ENCODE measurements at places on chromosomes 2 and 18. TPM values are rescaled to one million over a fixed set of nuclear protein-coding genes. Genes with fewer than 3 reads are reported as not detected.

Gene SERPINB4
- total RNA-seq, result 1.3 TPM

Gene C2orf80
- total RNA-seq, result not detected

Gene TCF23
- total RNA-seq, result not detected

Gene TMEM169
- 0.04 TPM for total RNA-seq

Gene GBX2
- not detected for total RNA-seq

Gene YES1
- 94.3 TPM for total RNA-seq

Gene SERPINB10
- total RNA-seq, result 0.30 TPM

Gene NAT8
- total RNA-seq, result not detected

Gene DES
- 38.8 TPM for total RNA-seq

Gene NUP35
- total RNA-seq, result 15.6 TPM

Gene IWS1
- total RNA-seq, result 31.1 TPM

Gene SMARCAL1
- total RNA-seq, result 12.4 TPM

Gene WDR35
- 6.1 TPM for total RNA-seq

Gene RAB6C
- not detected for total RNA-seq

Gene CYS1
- 0.62 TPM for total RNA-seq

Gene CFC1
- not detected for total RNA-seq

Gene GKN2
- total RNA-seq, result not detected

Gene RGPD6
- 41.3 TPM for total RNA-seq

Gene COA5
- total RNA-seq, result 14.3 TPM

Gene SNRNP27
- 61.8 TPM for total RNA-seq

Gene PIK3C3
- total RNA-seq, result 35.5 TPM

Gene IL1B
- not detected for total RNA-seq

Gene IL1F10
- total RNA-seq, result 20.8 TPM

Gene ANKRD30BL
- total RNA-seq, result not detected

Gene CASP10
- 6.3 TPM for total RNA-seq

Gene PJVK
- total RNA-seq, result 1.4 TPM

Gene RFTN2
- total RNA-seq, result 1.9 TPM

Gene PLCL1
- total RNA-seq, result 2.1 TPM

Gene CDH20
- total RNA-seq, result 2.2 TPM

Gene ABCB11
- total RNA-seq, result 0.49 TPM

Gene DUSP19
- 1.2 TPM for total RNA-seq

Gene LYPD6
- total RNA-seq, result 1.1 TPM

Gene TUBA4A
- 224 TPM for total RNA-seq

Gene WDPCP
- 4.8 TPM for total RNA-seq

Gene TMEM200C
- not detected for total RNA-seq

Gene KYNU
- 6.1 TPM for total RNA-seq

Data from lower leg skin (tissue), 4 donors.